ENCODE measurements at places on chromosomes 2 and 18. TPM values are rescaled to one million over a fixed set of nuclear protein-coding genes. Genes with fewer than 3 reads are reported as not detected.

Gene CABLES1
- 11.3 TPM for total RNA-seq

Gene RBBP8
- 29.4 TPM for total RNA-seq

Gene ARHGAP25
- total RNA-seq, result 1.2 TPM

- DNase-seq, result no peak
These were observed 105.1 kb upstream of the STON1 start for GRCh38 chr2:48424866-48425265.

- no peak for DNase-seq
These were observed 135.5 kb upstream of the CXCR4 start for GRCh38 chr2:136253288-136254004.

DNA sequence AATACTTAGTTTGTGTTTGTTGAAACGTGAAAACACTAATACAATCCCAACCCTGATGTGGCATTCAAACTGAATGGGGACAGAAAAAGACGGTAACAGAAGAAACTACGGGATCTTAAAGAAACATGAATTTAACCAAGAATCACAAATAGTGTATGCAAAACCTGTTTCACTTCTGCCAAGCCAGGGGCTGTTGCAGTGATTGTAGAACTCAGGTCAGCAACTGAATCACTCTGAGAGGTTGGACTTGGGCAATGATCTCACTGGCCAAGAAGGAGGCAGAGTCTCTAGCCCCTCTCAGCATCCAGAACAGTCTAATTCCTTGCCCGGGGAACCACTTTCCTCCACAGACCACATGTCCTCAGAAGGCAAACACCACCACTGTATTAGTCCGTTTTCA lies 54.9 kb upstream of the CRIM1 start:
- DNase-seq, result no peak

DNA sequence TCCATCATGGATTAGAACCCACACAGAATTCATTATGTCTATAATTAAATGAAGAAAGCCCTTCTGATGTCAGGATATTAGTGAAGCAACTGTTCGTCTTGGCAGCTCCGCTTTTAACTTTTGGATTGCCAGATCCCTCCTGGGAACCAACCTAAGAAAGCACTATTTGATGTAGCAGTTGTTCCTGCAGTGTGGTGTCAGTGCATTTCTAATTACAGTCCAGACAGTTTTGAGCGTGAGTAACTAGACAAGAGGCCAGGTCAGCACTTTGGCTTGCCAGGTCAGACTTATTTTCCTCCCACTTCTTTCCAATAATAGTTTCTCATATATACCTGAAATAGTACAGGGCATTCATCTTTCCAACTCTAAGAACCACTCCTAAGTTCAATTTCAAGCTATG lies 13.8 kb downstream of the NRXN1 start:
- no peak for DNase-seq

DNA sequence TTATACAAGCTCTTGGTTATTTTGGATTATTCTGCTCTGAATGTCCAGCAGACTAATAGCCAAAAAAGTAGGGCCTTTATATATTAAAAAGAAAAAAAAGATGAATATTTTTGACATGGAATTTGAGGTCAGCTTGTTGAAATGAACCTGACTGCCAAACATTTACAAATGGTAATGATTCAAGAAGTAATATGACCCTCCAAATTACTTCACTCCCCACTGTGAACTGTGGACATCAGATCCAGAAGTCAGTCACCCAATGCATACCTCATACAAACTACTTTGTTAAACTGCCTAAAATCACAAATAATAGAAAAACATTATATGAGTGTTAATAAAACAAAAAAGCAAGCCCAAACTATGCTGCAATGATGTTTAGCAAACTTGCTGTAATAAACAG lies 10.0 kb downstream of the EPG5 start:
- DNase-seq, result no peak

GRCh38 chr18:7778181-7778580 lies 211.1 kb downstream of the PTPRM start:
- DNase-seq, result no peak

- no peak for DNase-seq
These were observed 43.8 kb downstream of the TMEM18 start for GRCh38 chr2:633371-633770.

DNA sequence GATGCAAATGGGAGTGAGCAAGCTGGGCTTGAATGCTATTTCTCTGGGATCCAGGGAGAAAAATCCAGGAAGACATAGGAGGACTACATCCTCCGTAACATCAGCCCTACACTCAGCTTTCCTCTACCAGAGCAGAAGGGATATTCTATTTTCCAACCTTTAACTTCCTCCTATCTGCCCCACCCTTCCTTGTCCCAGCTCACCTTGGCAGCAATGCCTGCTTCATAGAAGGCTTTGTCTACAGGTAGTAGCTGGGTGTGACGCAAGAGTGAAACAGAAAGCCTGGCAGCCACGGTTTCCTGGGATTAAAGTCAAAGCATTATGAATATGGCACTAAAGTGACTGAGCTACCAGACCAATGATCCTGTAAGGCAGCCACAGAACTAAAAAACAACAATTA lies 3.9 kb downstream of the KRTCAP3 start:
- DNase-seq, result no peak

All from mesothelial cell of epicardium (in vitro differentiated cells).